Upper lobe of right lung (tissue), 1 donor: ENCODE measurements at places on chromosomes 2 and 18. TPM values are rescaled to one million over a fixed set of nuclear protein-coding genes. Genes with fewer than 3 reads are reported as not detected.
A peak's percentile ranks its signal among the peaks of the same experiment; 100 is the strongest.

DNA sequence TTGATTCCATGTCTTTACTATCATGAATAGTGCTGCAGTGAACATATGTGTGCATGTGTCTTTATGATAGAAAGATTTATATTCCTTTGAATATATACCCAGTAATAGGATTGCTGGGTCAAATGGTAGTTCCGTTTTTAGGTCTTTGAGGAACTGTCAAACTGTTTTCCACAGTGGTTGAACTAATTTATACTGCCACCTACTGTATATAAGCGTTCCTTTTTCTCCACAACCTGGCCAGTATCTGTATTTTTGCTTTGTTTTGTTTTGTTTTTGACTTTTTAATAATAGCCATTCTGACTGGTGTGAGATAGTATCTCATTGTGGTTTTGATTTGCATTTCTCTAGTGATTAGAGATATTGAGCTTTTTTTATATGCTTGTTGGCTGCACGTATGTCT is 641.6 kb downstream of the SUCLG1 start:
- H3K27ac ChIP-seq = no peak overlapping the region
- no peaks in the 10 kb centered on the region for H3K36me3 ChIP-seq
- no peak overlapping the region for H3K4me3 ChIP-seq
- no peak for DNase-seq
- H3K27me3 ChIP-seq = no peaks in the 10 kb centered on the region
- no peaks in the 10 kb centered on the region for H3K4me1 ChIP-seq

FN1 gene
- 955 TPM for total RNA-seq

GRCh38 chr2:170891893-170892292 is 37.2 kb upstream of the GORASP2 start:
- H3K4me3 ChIP-seq = no peak overlapping the region
- no peaks in the 10 kb centered on the region for H3K4me1 ChIP-seq
- no peak for DNase-seq
- H3K27me3 ChIP-seq = no peaks in the 10 kb centered on the region
- H3K27ac ChIP-seq = no peak overlapping the region

GRCh38 chr18:60892441-60892840 is 440.8 kb upstream of the CDH20 start:
- no peak overlapping the region for H3K27ac ChIP-seq
- no peak for DNase-seq
- no peaks in the 10 kb centered on the region for H3K36me3 ChIP-seq
- no peaks in the 10 kb centered on the region for H3K27me3 ChIP-seq
- H3K4me1 ChIP-seq = no peaks in the 10 kb centered on the region

GRCh38 chr18:50297621-50298442 is 10.3 kb upstream of the CXXC1 start:
- peak; percentile 85 for DNase-seq
- peaks cover 36% of the 10 kb centered on the region for H3K27me3 ChIP-seq
- peaks cover 5% of the 10 kb centered on the region for H3K4me1 ChIP-seq
- H3K27ac ChIP-seq = no peak overlapping the region

DNA sequence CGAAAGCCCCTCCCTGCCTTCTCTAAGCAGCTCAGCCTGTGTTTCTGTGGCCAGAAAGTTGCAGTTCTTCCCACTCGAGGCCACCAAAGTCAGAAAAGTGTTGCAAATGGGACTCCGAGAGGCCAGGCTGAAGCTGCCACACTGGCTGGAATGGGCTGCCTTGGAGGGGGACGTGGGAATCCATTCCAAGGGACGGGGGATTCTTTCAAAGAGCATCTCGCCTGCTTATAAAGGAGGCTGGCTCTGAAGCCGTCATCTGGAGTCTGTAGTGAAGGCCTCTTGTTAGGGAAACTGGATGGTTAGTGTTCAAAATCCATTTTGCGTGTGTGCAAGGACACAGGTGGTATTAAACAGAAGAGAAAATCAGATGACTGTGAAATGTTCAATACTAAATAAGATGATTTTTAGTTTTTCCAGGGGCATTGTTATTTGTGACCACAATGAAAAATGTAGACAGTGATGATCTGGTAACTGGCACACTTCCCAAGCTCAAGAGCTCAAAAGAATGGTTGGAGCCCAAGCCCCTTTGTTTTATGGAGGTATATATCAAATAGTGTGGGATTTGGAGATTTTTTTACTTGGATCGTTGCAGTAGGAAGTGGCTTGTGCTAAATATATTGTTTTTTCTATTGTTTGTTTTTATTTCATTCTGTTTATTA is 782 bp downstream of the FAM228B start:
- DNase-seq = no peak
- H3K4me3 ChIP-seq = peak overlapping the region; percentile 82
- peak overlapping the region; percentile 90 for H3K27ac ChIP-seq
- H3K36me3 ChIP-seq = no peaks in the 10 kb centered on the region

DIPK1C gene
- total RNA-seq = not detected

DNA sequence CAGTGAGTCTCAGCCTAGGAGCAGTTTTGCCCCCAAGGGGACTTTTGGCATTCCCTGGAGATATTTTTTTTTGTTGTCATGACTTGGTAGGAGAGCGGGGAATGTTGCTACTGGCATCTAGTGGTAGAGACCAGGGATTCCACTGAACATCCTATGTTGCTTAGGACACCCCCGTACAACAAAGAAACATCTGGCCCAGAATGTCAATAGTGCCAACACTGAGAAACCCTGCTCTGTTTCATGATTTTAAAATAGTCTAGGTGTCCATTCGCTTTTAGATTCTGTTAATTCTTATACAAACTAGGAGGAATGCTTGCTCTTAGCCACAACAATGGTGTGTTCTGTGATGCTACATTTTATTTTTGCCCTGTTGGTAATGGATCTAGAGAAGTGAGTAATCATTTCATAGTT is 225.8 kb upstream of the SIX3 start:
- H3K27me3 ChIP-seq = no peaks in the 10 kb centered on the region
- H3K36me3 ChIP-seq = no peaks in the 10 kb centered on the region
- DNase-seq = no peak
- H3K27ac ChIP-seq = no peak overlapping the region
- no peak overlapping the region for H3K4me3 ChIP-seq
- H3K4me1 ChIP-seq = no peaks in the 10 kb centered on the region

DNA sequence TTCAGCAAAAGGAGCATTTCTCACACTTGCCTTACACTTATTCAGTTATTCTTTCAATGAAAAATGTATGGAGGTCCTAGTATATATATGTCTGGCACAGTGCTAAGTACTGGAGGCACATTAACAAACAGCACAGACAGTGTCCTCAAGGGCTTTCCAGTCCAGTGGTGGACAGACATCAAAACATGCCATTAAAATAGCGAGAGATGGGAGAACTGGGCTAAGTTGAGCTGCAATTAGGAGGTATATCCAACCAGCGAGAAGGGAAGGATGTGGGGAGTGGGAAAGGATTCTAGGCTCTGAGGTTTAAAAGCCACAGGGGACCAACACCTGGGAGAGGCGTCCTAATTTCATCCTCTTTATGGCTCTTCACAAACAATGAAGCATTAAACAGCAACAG is 127.5 kb upstream of the TTC39C start:
- no peak overlapping the region for H3K4me3 ChIP-seq
- H3K27me3 ChIP-seq = no peaks in the 10 kb centered on the region
- H3K36me3 ChIP-seq = no peaks in the 10 kb centered on the region
- DNase-seq = no peak
- peak overlapping the region; percentile 11 for H3K27ac ChIP-seq

- H3K27me3 ChIP-seq = no peaks in the 10 kb centered on the region
- H3K27ac ChIP-seq = no peak overlapping the region
- H3K4me3 ChIP-seq = no peak overlapping the region
- no peaks in the 10 kb centered on the region for H3K4me1 ChIP-seq
- H3K36me3 ChIP-seq = no peaks in the 10 kb centered on the region
- DNase-seq = no peak
Measured at GRCh38 chr18:70732188-70732587, 443.3 kb downstream of the SOCS6 start.

DNA sequence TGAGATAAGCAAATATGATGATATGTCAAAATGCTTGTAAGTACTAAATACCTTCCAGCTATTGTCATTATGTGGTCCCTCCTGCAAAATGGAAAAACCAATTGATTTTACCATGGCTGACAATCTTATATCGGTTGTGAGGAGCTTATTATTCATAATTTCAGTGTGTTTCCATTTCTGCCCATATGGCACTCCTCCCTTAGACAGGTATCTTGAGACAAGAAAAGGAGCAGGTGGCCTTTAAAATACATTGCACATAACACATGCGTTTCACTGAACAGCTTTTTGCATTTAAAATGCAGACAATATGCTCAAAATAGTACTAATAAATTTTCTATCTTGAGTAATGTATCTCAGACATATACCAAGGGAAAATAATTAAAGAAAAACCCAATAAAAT is 60.2 kb upstream of the SH3RF3 start:
- H3K27ac ChIP-seq = no peak overlapping the region
- no peak overlapping the region for H3K4me3 ChIP-seq
- no peaks in the 10 kb centered on the region for H3K36me3 ChIP-seq
- no peaks in the 10 kb centered on the region for H3K27me3 ChIP-seq
- no peaks in the 10 kb centered on the region for H3K4me1 ChIP-seq

DNA sequence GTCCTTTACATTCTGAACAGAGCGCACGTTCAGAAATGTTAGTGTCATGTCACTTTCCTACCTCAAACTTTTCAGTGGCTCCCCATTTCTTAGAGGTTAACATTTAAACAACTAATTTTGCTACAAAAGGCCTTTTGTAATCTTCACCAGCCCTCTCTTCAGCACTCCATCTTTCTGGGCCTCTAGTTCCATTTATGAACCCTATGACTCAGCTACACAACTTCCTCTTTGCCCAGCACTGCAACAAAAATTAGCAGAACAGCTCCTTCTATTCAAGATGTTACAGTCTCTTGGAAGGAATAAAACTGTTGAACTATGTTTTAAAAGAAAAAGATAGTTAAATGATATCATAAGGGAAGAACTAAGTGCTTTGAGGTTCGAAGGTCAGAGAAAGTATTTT is 139.9 kb downstream of the VWC2L start:
- no peak overlapping the region for H3K4me3 ChIP-seq
- no peaks in the 10 kb centered on the region for H3K27me3 ChIP-seq
- no peaks in the 10 kb centered on the region for H3K36me3 ChIP-seq
- no peak for DNase-seq
- H3K27ac ChIP-seq = no peak overlapping the region
- no peaks in the 10 kb centered on the region for H3K4me1 ChIP-seq
